ENCODE measurements at places on chromosomes 12 and 14.
A peak's percentile ranks its signal among the peaks of the same experiment; 100 is the strongest.

- no peak for DNase-seq
Measured at GRCh38 chr14:59176765-59177164, 11.7 kb upstream of the DAAM1 start.

GRCh38 chr12:12986775-12987331 lies 13.2 kb downstream of the HEBP1 start:
- no peak for DNase-seq

- no peak for DNase-seq
Measured at GRCh38 chr14:104120281-104120741, 18.1 kb upstream of the KIF26A start.

DNA sequence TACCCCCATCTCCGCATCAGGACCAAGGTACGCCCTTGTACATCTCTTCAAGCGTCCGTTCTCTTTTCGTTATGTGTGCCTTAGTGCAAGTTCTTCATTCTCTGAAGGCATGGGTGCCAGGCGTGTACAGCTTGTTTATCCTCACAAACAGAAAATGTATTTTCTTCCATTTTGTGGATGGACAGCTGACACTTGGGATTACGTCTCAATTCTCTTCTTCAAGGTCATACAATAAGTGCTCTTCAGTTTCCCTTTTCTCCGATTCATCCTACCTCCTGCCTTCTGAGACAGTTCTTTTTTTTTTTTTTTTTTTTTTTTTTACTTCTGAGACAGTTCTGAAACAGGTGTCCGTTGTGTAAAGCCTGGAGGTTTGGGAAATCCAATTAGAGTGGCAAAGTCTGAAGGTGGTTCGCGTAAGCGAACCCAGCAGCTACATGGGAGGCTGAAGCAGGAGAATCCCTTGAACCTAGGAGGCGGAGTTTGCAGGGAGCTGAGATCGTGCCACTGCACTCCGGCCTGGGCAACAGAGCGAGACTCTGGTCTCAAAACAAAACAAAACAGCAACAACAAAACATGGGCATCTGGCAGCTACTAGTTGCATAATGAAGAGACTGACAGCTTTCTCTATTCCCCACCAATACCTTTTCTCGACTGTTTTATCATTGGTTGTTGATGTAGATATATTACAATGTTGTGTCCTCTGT lies 734 bp downstream of the COX6A1 start:
- DNase-seq = no peak

- no peak for DNase-seq
Measured at GRCh38 chr14:67432050-67432564, 20.1 kb upstream of the PLEK2 start.

- DNase-seq = no peak
Measured at GRCh38 chr12:128693771-128694170, 130.0 kb downstream of the SLC15A4 start.

DNA sequence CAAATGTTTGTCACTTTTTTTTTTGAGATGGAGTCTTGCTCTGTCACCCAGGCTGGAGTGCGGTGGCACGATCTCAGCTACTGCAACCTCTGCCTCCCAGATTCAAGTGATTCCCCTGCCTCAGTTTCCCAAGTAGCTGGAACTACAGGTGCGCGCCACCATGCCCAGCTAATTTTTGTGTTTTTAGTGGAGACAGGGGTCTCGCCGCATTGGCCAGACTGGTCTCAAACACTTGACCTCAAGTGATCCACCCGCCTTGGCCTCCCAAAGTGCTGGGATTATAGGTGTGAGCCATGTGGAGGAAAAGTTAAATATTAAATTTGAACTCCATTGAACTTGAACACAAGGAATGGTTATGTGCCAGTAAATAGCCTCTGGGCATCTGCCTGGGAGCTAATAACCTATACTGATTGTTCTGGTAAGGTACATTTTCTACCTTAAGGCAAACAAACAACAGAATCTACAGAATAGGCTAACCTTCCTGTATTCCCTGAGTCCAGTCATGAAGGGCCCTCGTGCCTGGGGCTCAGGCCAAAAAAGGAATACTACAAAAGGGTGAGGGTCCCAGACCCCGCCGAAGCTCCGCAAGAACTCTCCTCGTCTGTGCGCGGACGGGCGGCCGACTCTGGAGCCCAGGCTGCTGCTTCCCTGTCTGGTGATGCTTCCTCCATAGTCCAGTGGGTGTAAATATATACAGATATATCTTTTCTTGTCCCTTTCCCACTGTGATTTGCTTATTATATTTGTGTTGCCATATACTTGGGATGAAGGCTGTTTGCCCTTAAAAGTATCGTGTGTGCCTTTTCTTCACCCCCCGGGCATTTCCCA lies 74.0 kb upstream of the EIF5 start:
- DNase-seq = no peak

GRCh38 chr14:94649543-94650443 lies 37.6 kb downstream of the SERPINA3 start:
- DNase-seq = no peak

GRCh38 chr12:9707864-9708808 lies 24.8 kb downstream of the CLECL1 start:
- peak; percentile 80 for DNase-seq
